ENCODE measurements at places on chromosomes 1 and 21. TPM values are rescaled to one million over a fixed set of nuclear protein-coding genes. Genes with fewer than 3 reads are reported as not detected.
A peak's percentile ranks its signal among the peaks of the same experiment; 100 is the strongest.

- no peaks in the 10 kb centered on the region for H3K36me3 ChIP-seq
- no peak for DNase-seq
- H3K4me1 ChIP-seq = peaks cover 6% of the 10 kb centered on the region
Measured at GRCh38 chr1:30686236-30686935, 37.0 kb downstream of the MATN1 start.

ILF2 gene
- 431 TPM for total RNA-seq

DNA sequence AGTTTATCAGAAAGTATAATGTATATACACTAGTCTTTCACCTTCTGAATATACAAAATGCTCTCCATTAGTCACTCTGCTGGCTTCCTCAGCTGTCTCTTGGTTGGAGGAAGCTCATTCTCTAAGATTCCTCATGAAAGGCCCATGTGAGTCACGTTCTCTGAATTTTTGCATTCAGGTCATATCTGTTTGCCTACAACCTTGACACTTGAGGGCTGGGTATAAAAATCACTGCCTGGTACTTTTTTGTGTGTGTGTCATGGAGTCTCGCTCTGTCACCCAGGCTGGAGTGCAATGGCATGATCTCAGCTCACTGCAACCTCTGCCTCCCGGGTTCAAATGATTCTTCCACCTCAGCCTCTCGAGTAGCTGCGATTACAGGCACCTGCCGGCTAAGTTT lies 2.8 kb upstream of the GALNT2 start:
- no peak for DNase-seq
- no peak overlapping the region for H3K4me3 ChIP-seq
- peaks cover 3% of the 10 kb centered on the region for H3K27me3 ChIP-seq
- no peak overlapping the region for H3K27ac ChIP-seq
- peaks cover 21% of the 10 kb centered on the region for H3K4me1 ChIP-seq
- peaks cover 3% of the 10 kb centered on the region for H3K36me3 ChIP-seq

DNA sequence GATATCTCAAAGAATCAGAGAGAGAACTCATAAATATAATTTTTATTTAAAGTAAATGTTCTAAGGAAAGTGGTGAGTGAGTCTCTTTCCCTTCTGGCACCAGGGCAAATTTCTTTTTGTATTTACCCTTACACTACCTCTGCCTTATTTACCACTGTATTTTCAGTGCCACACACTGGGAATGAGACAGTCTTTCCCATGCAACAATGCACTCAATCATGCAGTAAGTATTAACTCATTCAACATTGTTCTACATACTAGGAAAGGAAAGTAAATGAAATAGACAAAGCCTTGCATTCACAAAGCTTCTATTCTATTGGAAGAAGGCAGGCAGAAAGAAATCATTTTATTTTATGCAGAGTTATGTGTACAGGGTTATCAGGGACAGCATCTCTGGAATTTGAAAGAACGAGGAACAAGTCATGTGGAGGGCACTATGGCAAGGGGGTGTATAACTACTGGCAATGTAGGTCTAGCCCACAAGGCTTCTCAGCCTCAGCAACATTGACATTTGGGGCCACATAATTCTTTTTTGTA lies 129.8 kb upstream of the PRDX6 start:
- DNase-seq = no peak
- H3K4me3 ChIP-seq = no peak overlapping the region
- H3K27me3 ChIP-seq = no peaks in the 10 kb centered on the region
- H3K27ac ChIP-seq = no peak overlapping the region
- peaks cover 19% of the 10 kb centered on the region for H3K36me3 ChIP-seq

- DNase-seq = peak; percentile 72
- peak overlapping the region; percentile 87 for H3K4me3 ChIP-seq
- H3K4me1 ChIP-seq = peaks cover 25% of the 10 kb centered on the region
- peaks cover 50% of the 10 kb centered on the region for H3K27me3 ChIP-seq
Measured at GRCh38 chr1:65147424-65148177, 402 bp upstream of the AK4 start.

DONSON gene
- total RNA-seq = 38.7 TPM

GRCh38 chr1:27992276-27992675 lies 32.5 kb downstream of the XKR8 start:
- H3K4me1 ChIP-seq = peaks cover 31% of the 10 kb centered on the region
- peak; percentile 36 for DNase-seq
- no peak overlapping the region for H3K4me3 ChIP-seq
- peak overlapping the region; percentile 74 for H3K27ac ChIP-seq

GRCh38 chr1:160210561-160210960 lies 5.4 kb downstream of the PEA15 start:
- H3K27ac ChIP-seq = peak overlapping the region; percentile 36
- H3K4me3 ChIP-seq = no peak overlapping the region
- H3K27me3 ChIP-seq = no peaks in the 10 kb centered on the region
- peaks cover 29% of the 10 kb centered on the region for H3K36me3 ChIP-seq
- no peak for DNase-seq

PADI6 gene
- not detected for total RNA-seq

Measured in activated naive CD8-positive, alpha-beta T cell treated with anti-CD3 and anti-CD28 coated beads for 36 hours (primary cell).